Fibroblast of villous mesenchyme (primary cell): ENCODE measurements at places on chromosomes 3 and 15. TPM values are rescaled to one million over a fixed set of nuclear protein-coding genes. Genes with fewer than 3 reads are reported as not detected.

DNA sequence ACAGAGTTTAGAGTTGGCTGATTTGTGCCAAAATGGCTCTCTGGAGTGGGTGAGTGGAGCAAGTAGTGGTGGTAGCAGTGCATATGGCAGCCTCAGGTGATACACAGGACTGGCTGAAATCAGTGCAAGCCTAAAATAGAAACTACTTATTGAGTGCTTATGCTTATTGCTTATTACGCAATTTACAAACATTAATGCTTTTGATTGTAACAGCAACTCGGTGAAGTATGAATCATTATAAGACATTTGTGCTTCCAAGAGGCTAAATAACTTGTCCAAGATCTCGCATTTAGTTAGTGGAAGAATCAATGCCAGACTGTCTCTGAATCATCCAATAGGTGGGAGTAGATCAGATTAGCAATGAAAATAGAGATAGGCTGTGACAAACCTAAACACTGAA, 353.8 kb downstream of the NAALADL2 start:
- peak; percentile 52 for DNase-seq

- DNase-seq = peak; percentile 3
Measured at GRCh38 chr3:183027276-183027675, 46.9 kb upstream of the DCUN1D1 start.

- DNase-seq = no peak
Measured at GRCh38 chr3:126135406-126136076, 44.8 kb downstream of the ALDH1L1 start.

FAM81A gene
- under 0.01 TPM in 2 replicates for total RNA-seq

CCDC54 gene
- total RNA-seq = not detected in 2 replicates
